Activated CD4-positive, alpha-beta T cell treated with anti-CD3 and anti-CD28 coated beads for 1 hour (primary cell): ENCODE measurements at places on chromosomes 6 and 20.
A peak's percentile ranks its signal among the peaks of the same experiment; 100 is the strongest.

GRCh38 chr20:63736893-63737694 is 630 bp downstream of the LIME1 start:
- peak; percentile 43 for DNase-seq

GRCh38 chr6:170605574-170606259 is 21.3 kb upstream of the PDCD2 start:
- no peak for DNase-seq

GRCh38 chr20:58908221-58908620 is 55.7 kb downstream of the GNAS start:
- DNase-seq = no peak

DNA sequence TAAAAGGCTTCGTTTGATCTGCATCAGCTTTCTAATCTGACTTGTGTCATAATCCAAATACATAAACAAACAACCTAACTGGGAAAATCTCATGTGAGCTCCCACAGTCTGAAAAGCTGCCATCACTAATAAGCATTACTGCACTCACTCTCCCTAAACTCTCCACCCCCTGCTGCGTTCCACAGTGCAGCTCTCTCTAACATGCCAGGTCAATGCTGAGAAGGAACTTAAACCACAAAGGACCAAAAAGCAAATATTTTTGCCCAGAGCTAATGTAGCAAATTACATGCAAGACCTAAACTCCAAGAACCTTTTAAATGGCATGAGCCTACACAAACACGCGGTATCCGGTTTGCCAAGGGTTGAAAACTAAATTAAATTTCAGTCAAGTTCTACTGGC is 542.3 kb upstream of the JARID2 start:
- no peak for DNase-seq

GRCh38 chr6:39934131-39934757 is at the start of gene MOCS1:
TSS of gene MOCS1 (minus strand) at chr6:39934462. CDS start at chr6:39934417, 45 bp downstream.
- no peak for DNase-seq

- no peak for DNase-seq
These were observed 1.6 kb upstream of the ZSCAN12 start for GRCh38 chr6:28401172-28401571.

DNA sequence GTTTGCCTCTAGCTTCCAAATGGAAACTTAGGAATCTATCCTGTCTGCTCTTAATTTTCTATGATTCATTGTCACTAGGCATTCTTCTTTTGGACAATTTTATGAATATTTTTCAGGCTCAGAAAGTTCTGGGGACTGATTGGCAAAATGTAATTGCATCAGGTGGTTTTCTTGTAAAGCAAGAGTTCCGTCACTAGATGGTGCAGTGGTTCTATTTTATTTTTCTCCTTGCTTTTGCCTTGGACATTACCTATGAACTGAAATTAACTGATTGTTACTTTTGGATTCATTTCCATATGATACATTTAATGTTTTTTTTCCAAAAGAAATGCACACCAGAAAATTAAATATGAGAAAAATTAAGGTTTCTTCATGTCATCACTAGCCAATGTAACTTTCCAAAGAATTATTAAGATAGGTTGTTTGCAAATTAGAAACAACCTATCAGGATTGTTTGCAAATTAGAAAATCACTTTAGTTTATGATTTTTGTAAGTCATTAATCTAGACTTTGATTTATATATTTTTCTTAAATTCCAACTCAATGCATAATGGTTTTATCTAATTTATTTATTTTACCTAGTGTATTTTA is 48.0 kb downstream of the TMEM170B start:
- no peak for DNase-seq

DNA sequence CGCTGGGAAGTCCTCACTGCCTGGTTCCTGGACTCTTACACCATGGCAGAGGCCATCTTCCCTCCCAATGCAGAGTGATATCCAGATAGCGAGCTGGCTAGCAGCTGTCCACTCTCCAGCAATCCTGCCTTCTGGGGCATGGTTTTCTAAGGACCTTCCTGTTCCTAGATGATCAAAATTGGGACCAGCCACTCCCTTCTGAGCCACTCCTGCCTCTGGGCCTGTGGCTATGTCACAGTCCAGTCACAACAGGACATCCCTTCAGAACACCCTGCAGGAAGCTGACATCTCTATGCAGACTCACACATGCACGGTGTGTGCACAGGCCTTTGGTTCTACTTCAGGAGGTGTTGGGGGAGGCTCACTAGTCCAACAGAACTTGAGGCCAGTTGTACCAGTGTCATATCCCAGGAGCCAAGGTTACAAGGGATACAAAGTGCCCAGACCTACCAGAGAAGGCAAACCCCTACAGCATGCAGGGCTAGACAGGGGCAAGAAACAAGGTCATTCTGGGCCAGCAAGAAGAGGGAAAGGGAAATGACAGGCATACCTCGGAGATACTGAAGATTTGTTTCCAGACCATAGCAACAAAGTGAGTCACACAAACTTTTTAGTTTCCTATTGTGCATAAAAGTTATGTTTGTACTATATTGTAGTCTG is 2.7 kb upstream of the MCCD1 start:
- DNase-seq = no peak

DNA sequence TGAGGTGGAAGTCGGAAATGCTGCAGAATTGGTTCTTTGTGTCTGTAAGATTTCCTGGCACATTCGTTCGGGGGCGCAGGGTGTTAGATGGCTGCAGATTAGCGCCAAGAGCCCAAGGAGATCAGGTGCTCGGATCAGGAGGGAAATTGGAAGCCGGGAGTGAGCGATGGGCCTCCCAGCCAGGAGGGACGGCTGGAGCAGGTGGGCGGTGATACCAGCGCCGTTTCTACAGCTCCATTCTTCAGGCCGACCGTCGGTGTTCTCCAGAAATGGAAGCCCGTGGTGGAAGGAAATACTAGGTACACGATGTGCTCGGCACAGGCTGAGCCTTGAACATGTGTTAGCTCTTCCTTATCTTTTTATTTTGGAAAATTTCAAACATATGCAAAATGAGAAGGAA is 6.5 kb downstream of the SIRPA start:
- no peak for DNase-seq

DNA sequence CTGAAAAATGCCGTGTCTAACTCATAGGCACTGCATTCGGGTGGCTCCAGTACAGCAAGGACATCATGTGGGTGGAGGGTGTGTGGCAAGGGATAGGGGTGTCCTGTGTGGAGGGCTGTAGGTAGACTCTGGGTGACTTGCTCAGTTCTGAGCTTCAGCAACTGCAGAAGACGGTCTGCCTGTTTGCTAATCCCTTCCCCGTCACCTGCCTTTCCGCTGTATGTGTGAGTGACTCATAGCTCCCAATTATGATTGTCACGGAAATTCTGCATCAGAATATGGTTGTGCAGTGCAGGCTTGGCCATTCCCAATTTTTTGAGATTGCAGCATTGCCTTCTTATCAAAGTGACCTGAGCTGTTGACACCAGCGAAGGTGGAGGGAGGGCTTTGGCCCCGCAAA is 174.3 kb downstream of the CDH4 start:
- DNase-seq = no peak

GRCh38 chr6:163457637-163458561 is 43.4 kb downstream of the QKI start:
- DNase-seq = no peak

DNA sequence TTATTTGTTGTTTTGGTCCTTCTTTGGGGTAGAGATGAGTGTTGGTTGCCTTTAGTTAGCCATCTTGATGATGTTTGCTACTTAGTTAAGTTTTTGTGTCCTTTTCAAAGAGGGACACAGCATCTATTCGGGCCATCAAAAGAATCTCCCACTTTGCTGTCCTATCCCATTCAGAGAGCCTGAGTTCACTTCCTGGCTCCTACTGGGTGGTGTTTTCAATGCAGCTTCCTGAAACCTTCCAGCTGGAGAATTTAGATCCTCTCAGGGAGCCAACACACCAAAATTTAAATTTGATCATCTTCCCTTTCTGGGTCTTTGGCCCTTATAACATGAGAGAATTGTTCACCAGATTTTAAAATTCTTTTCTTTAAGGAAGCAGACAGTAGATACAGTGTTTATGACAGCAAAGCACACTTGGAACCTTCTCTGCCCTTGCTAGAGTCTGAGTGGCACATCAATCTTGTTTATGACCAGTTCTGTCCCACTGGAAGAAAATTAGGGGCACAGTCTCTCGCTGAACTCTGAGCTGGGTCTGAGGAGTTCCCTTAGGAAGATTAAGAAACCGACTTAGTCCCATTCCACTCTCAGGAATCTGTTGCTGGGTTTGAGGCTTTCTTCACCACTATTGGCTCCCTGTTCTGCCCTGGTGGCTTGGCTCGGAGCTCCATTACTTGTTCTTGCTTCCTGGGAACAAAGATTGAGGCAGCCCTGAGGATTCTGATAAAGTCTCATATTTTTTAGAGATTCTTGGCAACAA is 115.5 kb downstream of the CCDC170 start:
- no peak for DNase-seq

- no peak for DNase-seq
These were observed 417.1 kb downstream of the BCKDHB start for GRCh38 chr6:80523531-80523997.

GRCh38 chr6:125046107-125046925 is 84.1 kb downstream of the RNF217 start:
- DNase-seq = no peak

DNA sequence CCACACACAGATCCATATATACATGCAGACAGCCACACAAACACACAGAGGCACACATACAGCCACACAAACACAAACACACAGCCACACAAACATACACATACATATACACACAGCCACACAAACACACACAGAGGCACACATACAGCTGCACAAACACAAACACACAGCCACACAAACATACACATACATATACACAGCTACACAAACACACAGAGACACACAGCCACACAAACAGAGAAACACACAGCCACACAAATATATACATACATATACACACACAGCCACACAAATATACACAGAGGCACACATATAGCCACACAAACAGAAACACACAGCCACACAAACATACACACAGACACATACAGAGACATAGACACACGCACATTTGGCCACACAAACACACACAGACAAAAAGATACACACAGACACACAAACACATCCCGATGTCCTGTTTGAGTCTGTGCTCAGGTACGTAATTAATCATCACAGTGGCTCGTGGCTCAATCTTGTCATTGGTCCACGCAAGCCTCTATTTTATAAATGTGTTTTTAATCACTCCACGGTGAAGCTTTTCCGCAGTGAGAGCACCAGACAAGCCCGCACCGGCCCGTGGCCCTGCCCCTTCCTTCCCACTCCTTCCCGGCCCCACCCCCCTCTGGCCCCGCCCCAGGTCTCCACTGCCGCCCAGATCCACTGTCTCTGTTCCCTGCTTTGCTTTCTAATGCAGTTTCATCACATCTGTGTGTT is 135.3 kb downstream of the CDH4 start:
- DNase-seq = no peak
